DND-41 (cell line): ENCODE measurements at places on chromosomes 11 and 22.
A peak's percentile ranks its signal among the peaks of the same experiment; 100 is the strongest.

DNA sequence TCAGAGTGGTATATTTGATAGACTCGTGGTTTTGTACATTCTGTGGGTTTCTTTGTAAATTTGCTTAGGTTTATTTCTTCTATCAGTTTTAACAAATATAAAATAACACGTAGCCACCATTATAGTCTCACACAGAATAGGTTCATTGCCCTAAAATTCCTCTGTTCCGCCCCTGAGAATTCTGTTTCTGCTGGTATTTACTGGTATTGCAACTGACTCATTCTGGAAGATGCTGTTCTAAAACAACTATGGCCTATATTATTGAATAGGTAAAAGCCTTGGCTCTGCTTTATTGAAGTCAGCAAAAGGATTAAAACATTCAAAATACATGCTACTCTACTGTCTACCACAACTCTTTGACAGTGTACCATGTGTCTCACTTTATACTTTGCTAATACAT, 119.1 kb upstream of the CHORDC1 start:
- no peak for DNase-seq

DNA sequence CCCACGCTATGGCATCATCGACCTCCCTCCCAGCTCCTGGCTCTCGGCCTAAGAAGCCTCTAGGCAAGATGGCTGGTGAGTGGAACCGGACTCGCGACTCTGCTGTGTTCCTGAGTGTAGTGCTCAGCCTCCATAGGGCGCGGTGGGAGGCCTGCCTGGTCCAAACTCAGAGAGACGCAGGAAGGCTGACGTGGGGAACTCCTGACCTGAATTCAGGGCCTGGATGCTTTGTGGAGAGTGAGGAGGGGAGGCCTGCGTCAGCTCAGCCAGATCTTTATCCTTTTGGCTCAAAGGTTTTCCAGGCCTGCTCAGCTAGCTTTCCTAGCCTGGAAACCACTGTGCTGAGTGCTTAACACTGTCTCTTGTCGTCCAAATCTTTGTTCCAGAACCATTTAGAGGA, 8.0 kb downstream of the TIRAP start:
- DNase-seq: no peak

DNA sequence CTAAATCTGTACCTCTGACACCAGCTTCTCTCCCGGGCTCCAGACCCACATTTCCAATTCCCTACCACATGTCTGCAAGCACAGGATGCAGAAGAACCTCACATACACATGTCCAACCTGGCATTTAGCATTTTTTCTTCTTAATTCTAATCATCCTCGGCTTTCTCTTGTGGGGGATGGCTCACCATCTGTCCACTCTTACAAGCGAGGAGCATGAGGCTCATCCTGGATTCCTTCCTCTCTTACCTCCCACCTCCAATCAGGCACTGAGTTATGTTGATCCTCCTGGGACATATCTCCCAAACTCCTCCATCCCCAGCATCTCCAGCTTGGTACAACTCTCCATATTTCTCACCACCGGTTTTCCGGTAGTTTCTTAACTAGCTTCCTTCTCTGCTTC, 149.8 kb upstream of the LARGE1 start:
- no peak for DNase-seq

- no peak for DNase-seq
Measured at GRCh38 chr22:20239676-20240446, 28.3 kb downstream of the RTN4R start.

DNA sequence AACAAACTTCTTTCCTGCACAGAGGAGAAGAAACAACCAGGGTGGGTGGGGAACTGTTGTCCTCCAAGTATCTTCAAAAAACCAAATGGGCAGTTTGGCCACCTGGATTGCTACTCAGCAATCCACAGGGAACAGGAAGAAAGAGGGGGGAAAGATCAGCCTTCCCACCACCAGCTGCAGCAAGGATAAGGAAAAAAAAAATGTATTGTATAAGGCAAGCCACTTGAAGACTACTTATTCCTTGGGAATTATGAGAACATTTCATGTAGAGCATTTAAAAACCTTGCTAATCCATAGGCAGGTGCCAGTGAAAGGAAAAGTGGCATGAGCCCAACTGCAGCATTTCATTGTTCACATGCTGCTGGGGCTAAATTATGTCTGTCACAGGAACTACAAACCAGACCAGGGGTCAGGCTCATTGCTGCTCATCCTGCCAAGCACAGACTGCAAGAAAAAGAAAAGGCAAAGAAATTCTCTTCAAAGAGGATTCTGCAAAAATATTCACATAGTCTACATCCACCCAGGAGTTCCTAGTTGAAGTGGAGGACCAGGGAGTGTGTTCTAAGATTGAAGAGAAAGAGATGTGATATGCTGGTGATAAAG, 2.2 kb downstream of the RAB30 start:
- no peak for DNase-seq

GRCh38 chr22:45336971-45337431, 27.3 kb downstream of the FAM118A start:
- no peak for DNase-seq

DNA sequence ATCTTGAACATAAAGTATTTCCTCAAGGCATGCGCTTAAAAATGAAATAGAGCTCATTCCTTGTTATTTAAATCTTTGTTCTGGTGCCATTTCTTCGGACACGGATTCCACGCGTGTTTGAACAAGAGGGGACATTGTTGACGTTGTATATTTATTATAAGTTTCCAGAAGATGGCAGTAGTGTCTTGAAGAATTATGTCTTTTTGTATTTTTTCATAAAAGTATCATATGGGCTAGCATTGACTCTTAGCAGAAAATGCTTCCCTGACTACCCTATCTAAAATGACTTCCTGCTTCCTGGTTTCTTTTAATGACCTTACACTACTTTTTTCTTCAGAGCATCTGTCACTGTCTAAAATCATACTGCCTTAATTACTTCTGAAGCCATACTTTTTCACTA, 20.4 kb downstream of the BIRC2 start:
- DNase-seq: no peak

GRCh38 chr11:112178936-112179335, 3.6 kb downstream of the BCO2 start:
- no peak for DNase-seq

GRCh38 chr11:76735841-76736240, 47.3 kb upstream of the TSKU start:
- no peak for DNase-seq

GRCh38 chr11:68852628-68853027, 10.9 kb upstream of the CPT1A start:
- no peak for DNase-seq

GRCh38 chr22:39908737-39909136, 7.9 kb downstream of the GRAP2 start:
- no peak for DNase-seq

GRCh38 chr22:32697331-32697995, 104.0 kb upstream of the TIMP3 start:
- no peak for DNase-seq

DNA sequence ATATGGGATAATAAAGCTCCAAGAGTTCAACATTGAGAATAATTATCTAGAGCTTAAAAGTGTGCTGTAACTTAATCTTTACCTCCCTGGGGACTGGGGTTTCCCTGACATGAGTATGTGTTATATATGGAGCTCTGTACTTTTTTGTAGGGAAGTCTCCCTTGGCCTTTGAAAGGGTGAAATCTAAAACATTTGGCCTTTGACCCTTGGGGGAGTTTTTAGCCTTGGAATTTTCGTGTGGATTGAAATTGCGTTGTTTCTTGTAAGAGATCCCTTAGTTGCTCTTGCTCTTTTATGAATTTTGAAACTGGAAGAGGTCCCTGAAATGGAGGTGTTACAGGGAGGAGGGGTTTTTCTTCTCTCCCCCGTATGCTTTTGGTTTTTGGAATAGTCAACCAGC, 450.0 kb downstream of the NELL1 start:
- no peak for DNase-seq

DNA sequence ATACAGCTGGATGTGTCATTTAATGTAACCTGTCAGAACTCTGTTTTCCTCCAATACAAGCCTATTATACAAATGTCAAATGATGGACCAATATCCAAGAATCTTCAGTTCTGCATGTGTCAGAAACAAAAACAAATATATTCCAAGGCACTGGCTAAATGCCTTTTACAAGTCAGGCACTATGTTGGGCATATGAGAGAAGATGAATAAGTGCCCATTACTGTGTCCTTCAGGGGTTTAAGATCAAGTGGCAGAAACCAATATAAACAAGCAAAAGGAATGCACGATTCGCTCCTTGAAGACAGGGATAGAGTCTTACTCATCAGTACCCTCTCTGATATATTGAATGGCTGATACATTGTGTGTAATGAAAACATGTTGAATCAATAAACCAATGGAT, 254.4 kb downstream of the TTC28 start:
- no peak for DNase-seq

DNA sequence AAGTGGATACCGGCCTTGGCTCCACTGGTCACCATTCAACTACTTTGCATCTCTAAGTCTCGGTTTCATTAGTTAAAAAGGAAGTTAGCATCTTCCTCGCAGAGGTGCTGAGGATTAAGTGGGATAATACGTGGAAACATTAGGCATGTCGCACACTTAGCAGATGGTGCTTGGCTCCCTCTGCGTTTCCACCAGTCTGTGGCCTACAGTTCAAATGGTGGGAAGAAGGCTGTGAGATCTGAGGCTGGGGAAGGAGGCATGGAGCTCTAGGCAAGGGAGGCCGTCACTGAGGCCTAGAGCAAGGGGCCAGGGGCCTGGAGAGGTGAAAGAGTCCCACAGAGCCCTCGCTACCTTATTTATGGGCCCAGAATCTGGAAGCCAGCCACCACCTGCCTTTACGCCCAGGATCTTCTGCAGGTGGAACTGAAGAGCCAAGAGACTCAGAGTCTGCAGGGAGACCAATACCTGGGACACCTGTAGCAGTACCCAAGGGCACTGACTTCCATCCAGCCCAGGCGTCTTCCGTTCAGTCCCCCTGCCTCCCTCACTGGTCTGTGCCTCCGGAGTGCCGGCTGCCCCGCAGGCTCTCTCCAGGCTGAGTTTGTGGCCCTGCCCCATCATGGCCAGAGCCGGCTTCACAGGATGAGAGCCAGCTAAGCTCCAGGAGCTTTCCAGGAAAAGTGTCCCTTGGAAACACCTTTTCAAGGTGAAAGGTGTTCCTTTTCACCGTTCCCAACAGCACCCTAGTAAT, 66.1 kb upstream of the A4GALT start:
- no peak for DNase-seq

GRCh38 chr11:42806191-42806590, 505.6 kb upstream of the API5 start:
- DNase-seq: no peak

DNA sequence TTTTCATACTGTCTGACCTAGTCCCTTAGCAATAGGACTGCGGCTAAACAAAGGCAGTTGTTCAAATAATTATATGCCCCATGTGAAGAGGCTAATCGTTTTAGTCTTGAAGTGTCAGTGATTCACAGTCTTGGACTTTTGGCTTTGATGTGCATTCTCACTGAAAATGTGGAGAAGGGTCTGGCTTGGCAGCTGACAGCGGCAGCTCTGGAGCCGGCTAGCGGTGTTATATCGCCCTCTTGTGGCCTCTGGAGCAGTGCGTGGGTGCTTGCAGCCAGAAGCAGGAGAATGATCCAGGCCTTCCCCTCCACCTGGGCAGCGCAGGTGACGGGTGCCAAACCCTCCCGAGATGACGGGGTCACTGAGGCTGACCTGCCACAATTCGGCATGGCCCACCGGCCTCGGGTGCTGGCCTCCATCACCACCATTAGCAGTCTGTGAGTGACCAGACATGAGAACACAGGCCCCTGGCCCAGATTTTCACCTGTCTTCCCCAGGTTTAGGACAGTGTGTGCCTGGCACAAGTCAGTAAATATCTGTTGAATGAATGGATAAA, 90.3 kb upstream of the PITPNB start:
- DNase-seq: peak; percentile 79

- no peak for DNase-seq
Measured at GRCh38 chr22:47888817-47889216, 1126.4 kb downstream of the TBC1D22A start.

GRCh38 chr11:2981130-2981529, 11.0 kb downstream of the NAP1L4 start:
- DNase-seq: no peak

- DNase-seq: no peak
Measured at GRCh38 chr11:34206407-34207300, 101.2 kb downstream of the NAT10 start.

DNA sequence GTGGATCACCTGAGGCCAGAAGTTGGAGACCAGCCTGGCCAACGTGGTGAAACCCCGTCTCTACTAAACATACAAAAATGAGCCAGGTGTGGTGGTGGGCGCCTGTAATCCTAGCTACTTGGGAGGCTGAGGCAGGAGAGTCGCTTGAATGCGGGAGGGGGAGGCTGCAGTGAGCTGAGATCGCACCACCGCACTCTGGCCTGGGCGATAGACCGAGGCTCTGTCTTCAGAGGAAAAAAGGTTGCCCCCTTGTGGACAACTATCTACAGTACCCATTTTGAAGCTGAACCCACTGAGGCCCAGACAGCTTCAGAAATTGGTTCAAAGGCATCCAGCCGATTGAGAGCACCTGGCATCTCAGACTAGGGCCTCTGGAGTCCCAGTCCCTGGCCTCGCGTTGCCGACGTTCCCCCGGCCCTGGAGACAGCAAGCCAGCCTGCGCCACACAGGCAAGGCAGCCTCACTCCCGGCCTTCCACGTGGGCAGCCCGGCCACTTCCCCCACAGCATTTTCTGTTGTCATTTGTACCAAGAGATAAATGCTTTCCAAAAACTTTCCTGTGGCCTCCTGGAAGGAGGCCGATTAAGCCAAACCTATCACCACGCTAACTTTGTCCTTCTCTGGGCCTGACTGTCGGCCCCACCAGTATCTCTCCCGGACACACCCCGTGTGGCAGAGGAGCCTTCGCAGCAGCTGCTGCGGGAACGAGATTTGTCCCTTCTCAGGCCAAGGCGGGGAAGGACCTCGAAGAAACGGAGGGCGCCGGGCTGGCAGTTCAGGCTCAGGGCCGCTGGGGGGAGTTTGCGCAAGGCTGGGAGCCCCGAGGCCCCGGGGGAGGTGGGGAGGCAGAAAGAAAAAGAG, 82.8 kb downstream of the FLI1 start:
- DNase-seq: peak; percentile 37

GRCh38 chr11:63937713-63938478, 906 bp upstream of the NAA40 start:
- no peak for DNase-seq

GRCh38 chr11:46692450-46692849, 8.0 kb downstream of the ARHGAP1 start:
- no peak for DNase-seq
